ENCODE measurements at places on chromosomes 13 and 19. TPM values are rescaled to one million over a fixed set of nuclear protein-coding genes. Genes with fewer than 3 reads are reported as not detected.

The FXYD7 gene
- 0.46 TPM for total RNA-seq

The PRR22 gene
- 5.3 TPM for total RNA-seq

The CYP4F12 gene
- total RNA-seq: not detected

The HSPB6 gene
- 0.53 TPM for total RNA-seq

The DCT gene
- 0.14 TPM for total RNA-seq

The CACNA1A gene
- 0.35 TPM for total RNA-seq

The ZNF284 gene
- 2.1 TPM for total RNA-seq

The ZNF382 gene
- total RNA-seq: 20.0 TPM

The CGB3 gene
- not detected for total RNA-seq

The KLK12 gene
- not detected for total RNA-seq

Measured in activated CD4-positive, alpha-beta T cell treated with anti-CD3 and anti-CD28 coated beads for 36 hours (primary cell).